Fibroblast of lung (primary cell): ENCODE measurements at places on chromosomes 5 and 9. TPM values are rescaled to one million over a fixed set of nuclear protein-coding genes. Genes with fewer than 3 reads are reported as not detected.
A peak's percentile ranks its signal among the peaks of the same experiment; 100 is the strongest.

DNA sequence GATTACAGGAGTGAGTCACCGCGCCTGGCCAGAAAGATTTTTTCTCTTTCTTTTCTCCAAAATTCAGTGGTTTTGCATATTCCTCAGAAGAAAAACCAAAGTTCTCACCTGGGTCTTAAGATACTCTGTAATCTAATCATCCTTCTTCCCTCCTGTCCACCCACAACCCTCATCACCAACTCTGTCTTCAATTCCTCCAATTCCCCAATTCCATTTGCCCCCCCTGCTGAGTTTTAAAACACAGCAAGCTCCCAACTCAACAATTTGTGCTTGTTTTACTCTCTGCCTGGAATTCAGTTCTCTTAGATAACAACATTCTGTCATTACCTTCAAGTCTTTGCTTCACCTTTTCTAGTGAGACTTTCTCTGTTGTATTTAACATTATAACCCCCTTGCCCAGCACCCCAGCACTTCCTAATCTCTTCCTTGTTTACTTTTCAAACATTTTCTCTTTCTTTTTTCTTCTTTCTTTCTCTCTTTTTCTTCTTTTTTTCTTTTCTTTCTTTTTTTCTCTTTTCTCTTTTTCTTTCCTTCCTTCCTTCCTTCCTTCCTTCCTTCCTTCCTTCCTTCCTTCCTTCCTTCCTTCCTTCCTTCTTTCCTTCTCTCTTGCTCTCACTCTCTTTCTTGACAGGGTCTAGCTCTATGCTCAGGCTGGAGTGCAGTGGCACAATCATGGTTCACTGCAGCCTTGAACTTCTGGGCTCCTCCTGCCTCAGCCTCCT is 7.8 kb downstream of the TEX48 start:
- peak; percentile 62 for DNase-seq

GRCh38 chr9:34536685-34537084 is 13.9 kb upstream of the ENHO start:
- no peak for DNase-seq

DNA sequence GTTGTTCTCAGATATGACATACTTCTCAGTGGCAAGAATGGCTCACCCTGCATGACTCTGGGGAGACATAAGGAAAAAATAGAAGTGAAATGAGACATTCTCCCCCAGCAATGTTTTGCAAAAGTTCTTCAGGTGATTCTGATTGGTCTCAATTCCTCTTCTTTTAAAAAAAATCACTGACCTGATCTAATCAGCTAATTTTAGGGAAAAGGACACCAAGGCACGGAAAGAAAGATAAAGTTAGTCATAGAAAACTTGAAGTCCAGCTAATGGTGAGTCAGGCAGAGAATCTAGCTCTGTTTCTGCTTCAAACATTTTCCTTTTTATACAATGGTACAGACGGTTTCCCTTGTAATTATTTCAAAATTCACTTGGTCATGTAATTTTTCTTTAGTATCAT is 1018.9 kb upstream of the ARRDC3 start:
- peak; percentile 6 for DNase-seq

GRCh38 chr5:10460252-10460906 is 18.7 kb downstream of the ROPN1L start:
- DNase-seq = no peak

GRCh38 chr9:71801826-71802225 is 33.5 kb upstream of the CEMIP2 start:
- no peak for DNase-seq

DNA sequence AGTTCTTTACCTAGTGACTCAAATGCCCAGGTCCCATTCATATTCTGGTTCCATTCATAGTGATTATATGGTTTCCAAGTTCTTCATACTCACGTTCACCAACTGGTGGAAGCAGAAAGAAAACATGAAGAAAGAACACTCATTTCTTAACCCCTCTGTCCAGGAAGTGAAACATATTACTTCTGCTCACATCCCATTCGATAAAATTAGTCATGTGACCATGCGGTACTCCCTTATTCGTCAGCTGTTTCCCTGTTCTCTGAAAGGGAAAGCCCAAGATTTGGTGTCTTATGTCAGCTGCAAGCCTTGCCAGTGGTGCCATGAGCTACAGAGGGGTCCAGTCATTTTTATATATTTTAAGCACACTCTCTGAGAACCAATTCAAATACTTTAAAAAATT is 387.0 kb upstream of the DMAC1 start:
- no peak for DNase-seq

- no peak for DNase-seq
These were observed 37.0 kb upstream of the OR2S2 start for GRCh38 chr9:35994959-35995358.

GRCh38 chr9:36030871-36031270 is 5.8 kb upstream of the RECK start:
- DNase-seq = no peak

DNA sequence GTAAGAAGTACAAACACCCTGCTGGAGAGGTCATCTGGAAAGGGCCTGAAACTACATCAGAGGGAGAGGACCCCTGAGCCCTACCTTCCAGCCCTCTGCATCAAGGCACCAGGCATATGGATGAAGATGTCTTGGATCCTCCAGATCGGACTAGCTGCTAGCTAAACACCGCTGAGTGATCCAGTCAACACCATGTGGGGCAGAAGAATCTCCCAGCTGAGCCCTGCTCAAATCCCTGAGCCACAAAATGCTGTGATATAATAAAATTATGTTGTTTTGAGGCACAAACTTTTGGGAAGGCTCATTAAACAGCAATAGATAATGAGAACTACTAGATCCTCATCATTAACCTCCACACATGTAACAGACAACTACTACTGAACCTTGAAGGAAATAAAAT is 155.2 kb downstream of the FRMD3 start:
- no peak for DNase-seq

DNA sequence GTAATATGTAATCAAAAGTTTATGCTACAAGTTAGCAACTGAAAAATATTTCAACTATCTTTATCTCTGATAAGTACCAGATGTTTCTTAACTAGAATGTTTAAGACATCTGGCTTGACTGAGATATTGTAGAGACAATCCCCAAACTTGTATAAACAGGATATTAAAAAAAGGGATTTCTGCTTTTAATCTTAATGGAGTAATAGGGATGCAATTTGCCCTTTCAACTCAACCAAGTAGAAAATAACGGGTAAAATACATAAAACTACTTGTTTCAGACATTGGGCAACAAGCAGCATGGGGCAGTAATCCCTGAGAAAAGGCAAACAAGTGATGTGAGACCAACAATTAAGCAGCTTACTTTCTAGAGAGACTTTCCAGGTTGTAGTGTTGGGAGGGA is 9.4 kb upstream of the ADAMTS12 start:
- DNase-seq = peak; percentile 72

DNA sequence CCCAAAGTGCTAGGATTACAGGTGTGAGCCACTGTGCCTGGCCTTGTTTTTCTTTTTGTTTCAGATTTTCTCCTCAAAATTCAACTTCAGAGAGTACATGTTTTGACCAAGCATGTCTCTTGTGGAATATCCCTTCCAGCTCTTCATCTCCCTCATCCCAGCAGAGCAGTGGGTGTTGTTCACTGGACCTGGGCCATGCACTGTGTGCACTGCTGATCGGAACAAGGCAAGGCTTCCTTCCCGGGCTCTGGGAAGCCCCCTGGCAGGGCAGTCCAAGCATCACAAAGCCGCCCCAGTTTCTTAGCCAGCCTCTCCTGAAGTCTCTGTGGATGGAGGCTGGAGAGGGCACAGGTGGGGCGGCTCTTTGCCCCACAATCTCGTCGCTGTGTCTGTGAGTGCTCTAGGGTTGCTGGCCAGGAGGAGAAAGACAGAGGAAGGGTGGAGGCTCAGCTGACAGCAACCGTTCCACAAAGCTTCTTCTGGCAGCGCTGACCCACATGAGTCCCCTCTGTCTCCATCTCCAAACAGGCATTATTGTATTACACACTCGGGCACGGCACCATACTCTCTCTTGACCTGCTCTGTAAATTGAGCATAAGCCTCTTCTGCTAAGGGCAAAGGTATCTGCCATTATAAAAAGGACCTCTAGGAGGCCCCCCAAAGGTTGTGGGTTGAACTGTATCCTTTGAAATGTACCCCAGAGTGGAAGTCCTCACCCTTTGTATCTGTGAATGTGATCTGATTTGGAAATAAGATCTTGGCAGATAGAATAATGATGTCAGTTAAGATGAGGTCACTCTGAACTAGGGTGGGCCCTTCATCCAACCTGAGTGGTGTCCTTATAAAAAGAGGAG is 89.6 kb downstream of the TARS1 start:
- DNase-seq = no peak

- DNase-seq = no peak
These were observed 381.2 kb upstream of the PDE4D start for GRCh38 chr5:60274747-60275146.

DNA sequence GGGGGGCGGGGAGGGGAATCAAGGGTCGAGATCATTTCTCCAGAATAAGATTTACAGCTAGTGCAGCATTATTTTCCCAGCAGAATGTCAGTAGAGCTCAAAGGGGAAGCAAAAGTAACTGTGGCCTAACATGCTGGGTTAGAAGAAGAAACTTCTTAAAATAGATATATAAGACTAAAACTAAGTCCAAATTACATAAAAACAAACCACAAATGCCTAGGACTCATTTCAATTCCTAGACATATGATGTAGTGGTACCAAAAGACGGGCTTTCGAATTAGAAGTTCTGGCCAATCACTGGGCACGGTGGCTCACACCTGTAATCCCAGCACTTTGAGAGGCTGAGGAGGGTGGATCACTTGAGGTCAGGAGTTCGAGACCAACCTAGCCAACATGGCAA is 20.8 kb upstream of the MELK start:
- no peak for DNase-seq

- peak; percentile 67 for DNase-seq
These were observed 75.9 kb downstream of the SLC38A9 start for GRCh38 chr5:55636177-55636576.

DNA sequence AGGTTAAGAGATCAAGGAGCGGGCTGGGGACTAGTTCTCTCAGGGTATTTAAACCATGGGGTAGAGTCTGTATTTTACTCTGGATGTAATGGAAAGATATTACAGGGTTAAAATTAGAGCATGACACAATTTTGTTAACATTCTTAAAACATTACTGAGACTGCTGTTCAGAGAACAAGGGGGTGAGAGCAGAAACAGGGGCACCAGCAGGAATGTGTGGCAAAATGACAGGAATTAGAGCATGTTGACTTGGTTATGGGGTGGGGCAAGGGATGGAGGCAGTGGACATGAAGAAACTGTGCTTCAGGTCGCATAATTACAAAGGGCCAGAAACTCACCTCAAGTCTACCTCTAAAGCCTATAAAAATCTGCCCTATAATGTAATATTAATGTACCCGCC is 75.0 kb downstream of the TMEM232 start:
- DNase-seq = peak; percentile 59

DNA sequence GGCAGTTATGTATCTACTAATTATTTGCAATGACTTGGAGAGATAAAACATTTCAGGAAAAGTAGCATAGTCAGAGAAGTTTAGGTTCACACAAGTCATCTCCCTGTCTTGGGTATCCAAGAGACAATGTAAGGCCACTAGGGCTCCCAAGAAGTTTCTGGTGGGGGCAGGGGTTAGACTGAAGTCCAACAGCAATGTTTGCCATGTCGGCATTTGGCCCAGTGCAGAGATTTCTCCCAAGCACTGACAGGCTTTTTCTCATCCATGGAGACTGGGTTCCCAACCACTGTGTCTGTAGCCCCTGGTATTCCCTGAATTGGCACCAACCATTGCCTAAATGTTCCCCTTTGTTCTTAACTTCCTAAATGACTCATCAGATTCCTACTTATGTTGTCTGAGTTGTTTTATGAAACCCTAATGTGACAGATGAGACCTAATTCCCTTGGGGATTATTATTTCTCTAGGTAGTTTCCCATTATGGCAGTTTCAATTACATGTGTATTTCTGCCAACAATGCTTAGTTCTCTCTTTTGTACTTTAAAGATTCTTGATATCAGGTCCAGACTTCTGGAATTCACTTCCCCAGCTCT is 103.6 kb upstream of the EGFLAM start:
- DNase-seq = no peak

DNA sequence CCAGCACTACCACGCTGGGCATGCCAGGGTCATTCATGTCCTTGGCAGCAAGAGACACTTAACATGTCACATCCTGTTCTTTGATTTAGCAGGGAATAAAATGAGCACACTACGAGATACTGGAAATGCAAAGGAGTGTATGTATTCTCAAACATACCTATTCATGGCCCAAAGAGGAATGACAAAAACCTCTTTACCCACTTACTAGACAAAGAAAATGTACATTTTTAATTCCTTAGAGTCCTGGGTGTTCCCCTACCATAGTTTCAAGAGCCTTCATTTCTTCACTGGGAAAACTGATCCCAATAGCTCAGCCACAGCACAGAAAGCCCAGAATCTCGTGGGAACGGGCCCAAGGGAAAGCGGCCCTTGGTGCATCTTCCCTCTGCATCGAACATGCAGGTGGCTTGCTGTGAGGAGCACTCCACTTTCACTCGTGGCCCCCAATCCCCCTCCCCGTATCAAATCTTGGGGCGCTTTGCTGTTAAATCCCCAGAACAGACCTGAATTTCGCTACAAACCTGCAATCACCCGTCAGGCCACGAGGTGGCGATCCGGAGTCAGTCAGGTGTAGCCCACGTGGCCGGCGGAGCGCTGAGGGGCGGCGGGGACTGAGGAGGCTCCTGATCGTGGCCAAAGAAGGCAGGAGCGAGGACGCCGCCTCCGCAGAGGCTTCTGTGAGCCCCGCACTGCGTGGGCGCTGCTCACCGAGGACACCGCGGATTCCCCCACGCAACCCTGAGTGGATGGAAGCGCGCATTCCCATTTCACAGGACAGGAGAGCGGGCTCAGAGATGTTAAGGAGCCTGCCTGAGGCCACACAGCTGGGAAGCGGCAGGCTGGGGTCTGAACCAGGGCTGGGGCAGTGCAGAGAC is 91.4 kb downstream of the LMX1B start:
- peak; percentile 48 for DNase-seq

GRCh38 chr9:15310107-15310850 is 3.3 kb upstream of the TTC39B start:
- DNase-seq = no peak

- no peak for DNase-seq
These were observed 543.2 kb upstream of the CDH6 start for GRCh38 chr5:30650311-30650710.

DNA sequence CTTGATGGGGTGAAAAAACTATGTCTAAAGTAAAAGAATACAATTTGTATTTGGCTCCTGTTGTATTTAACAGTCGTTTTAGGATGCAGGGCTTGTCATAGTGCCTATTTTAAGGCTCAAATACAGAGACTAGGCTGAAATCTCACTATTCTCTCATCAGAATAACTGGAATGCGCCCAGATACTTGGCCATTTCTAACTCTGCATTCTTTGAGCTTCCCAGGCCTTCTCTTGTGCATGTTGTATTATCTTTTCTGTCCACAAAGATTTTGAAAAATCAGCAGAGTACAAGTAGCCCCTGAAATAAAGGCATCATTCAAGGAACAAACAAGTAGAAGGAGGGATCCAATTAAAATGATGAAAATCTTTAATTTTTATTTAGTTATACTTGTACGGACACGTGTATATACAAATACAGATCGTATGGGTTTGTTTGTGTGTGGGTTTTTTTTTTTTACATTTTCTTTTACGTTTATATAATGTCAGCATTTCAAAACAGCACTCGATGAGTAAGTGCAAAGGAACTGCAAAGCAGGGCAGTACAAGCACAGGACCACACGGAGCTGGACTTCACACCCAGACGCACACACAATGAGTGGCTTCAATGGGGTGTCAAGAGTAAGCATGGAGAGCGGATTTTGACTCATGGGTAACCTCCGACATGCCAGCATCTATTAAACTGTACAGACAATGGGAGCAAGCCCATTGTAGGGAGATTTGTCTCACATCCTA is 294.0 kb downstream of the EFNA5 start:
- DNase-seq = peak; percentile 85

GRCh38 chr5:43753069-43753468 is 150.1 kb downstream of the NNT start:
- no peak for DNase-seq

Gene CATSPER3
- under 0.01 and 0.17 TPM in 2 replicates for total RNA-seq
